ENCODE measurements at places on chromosomes 12 and 14.

GRCh38 chr12:58117667-58118066, 176.3 kb downstream of the ATP23 start:
- DNase-seq, result no peak

- DNase-seq, result no peak
Measured at GRCh38 chr12:90947869-90948268, 7.1 kb downstream of the CCER1 start.

GRCh38 chr14:52314595-52315354, 663 bp downstream of the PTGER2 start:
- peak; percentile 31 for DNase-seq

DNA sequence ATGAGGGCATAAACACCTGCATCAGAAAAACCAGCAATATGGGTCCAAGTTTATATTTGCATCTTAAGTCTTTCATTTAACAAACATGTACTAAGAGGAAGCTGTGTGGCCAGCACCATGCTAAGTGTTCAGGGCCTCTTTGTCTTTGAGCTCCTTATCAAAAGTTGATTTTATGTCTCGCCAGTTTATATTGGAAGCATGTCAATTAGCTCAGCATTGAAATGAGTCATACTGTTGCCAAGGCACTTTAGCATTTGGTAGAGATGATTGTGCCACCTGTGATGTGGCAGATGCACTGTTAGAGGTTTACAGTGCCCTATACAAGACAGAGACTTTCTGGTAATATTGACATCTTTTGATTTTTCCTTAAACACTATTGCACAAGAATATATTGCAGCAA, 68.5 kb downstream of the BHLHE41 start:
- DNase-seq, result no peak

- no peak for DNase-seq
Measured at GRCh38 chr14:81801921-81802320, 268.3 kb upstream of the SEL1L start.

DNA sequence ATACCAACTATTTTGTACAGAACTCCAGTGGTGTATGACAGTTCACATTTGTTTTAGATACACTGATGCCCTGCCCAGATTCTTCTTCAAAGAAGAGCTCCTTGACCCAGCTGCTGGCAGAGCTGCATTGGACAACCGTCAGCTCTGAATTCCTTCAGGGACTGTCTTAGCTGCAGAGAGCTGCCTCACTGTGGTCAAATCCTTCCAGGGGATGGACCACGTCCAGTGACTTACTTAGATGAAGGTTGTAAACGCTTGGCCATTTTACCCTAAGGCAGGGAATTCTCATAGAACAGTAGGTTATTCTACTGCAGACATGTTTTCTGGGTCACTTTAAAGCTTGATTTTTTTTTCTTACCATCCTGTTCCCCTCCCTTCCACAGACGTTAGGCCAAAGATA, 905.0 kb upstream of the ATXN7L3B start:
- no peak for DNase-seq

DNA sequence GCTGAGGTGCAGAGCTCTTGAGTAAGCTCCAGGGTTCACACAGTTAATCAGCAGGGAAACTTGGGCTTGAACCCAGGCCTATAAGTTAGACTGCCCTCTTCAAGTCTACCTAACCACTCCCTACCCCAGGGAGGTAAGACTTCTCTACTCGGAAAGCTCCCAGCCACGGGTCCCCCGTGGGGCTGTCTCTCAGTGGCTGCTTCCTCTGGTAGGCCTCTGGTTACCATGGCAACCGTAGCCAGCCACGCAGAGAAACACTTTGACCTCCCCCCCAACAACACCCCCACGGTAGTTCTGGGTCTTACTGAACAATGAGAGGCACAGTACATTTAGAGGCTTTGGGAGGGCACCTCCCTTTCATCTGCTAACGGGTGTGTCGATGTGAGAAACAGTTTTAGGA, 245.2 kb downstream of the AACS start:
- DNase-seq, result no peak

DNA sequence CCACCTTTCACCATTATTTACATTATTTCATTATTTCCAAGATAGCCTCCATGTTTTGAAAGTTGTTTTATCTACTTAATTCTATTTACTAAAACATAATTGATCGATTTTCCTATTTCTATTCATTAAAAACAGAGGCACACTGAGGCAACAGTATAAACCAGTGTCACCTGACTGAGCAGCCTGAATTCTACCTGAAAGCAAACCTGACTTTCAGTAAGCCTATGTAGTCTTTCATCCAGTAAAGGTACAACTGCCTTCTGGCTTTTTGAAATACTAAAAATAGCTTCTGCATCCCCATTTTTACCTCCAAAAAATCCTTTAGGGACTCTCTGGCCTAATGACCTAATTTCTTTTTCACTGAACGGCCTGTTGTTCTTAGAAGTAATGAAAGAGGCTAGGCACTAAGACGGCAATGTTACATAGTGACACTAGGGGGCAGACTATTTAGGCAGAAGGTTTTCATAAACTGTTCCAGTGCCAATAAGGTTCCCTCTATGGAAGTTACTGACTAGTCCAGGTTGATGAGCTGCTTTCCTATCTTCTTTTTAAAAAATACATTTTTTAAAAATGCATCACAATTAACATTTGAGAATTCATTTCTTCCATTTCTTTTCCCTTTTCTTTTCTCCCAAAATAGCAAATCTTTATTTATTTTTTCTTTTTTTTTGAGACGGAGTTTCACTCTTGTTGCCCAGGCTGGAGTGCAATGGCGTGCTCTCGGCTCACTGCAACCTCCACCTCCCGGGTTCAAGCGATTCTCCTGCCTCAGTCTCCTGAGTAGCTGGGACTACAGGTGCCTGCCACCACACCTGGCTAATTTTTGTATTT, 17.5 kb downstream of the ANAPC5 start:
- DNase-seq, result no peak

DNA sequence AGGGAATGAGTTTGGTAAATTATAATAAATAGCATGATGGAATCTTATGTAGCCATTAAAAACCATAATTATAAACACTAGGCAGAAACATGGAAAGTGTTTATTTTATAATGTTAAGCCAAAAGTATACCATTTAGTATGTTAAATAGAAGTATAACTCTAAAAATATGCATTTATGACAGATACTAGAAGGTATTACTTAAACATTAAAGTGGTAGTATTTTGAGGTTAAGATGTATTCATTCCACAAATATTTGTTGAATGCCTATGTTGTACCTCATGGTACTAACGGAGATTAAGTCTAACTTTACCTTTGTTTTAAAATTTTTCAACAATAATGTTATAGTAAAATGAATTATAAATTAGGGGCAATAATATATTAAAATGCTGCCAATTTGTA, 24.1 kb downstream of the TTC8 start:
- DNase-seq, result no peak

DNA sequence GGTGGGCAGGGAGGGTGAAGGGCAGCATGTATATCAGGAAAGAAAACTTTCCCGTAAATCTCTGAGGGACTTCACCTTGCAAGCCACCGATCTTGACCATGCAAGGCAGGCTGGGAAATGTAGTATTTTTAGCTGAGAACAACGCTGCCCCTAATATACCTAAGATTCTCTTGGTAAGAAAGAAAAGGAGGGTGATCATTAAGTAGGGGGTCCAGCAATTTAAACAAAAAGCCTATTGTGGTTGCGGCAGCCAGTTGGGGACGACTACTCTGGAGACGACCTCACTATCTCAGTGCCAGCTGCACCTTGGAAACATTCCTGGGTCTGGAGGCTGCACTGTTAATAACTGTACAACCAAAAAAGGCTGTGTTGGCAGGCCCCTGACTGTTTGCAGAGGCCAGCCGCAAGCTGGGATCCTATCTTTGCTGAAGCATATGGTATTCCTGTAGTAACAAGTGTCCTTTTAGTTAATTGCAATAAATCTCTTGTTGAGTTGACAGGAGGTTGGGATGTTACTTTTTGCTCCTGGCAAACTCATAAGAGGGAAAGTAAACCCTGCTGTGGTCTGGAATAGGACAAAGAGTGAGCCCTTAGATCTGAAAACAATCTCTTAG, 6.4 kb downstream of the APOLD1 start:
- DNase-seq, result no peak

DNA sequence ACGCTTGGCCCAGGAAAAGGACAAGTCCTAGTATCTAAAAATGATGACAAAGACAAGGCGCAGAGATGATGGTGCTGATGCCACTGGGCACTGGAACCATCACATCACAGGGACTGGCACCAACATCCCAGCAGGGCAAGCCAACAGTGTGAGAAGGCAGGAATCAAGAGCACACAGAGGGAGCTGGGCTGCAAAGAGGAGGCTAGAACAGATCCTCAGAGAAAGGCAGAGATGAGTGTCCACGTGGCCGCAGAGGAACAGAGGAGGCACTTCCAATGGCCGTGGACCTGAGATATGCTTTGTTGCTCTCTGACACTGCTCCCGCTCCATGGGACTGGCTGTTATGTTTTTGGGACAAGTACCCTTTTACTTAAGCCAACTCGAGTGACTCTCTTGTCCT, 17.9 kb downstream of the FOXN3 start:
- no peak for DNase-seq

GRCh38 chr12:116352315-116352835, 74.9 kb upstream of the MED13L start:
- no peak for DNase-seq

- DNase-seq, result no peak
Measured at GRCh38 chr12:124428136-124428791, 133.4 kb downstream of the RFLNA start.

- no peak for DNase-seq
Measured at GRCh38 chr12:53798575-53798974, 46.8 kb upstream of the CISTR start.

GRCh38 chr12:51841727-51842126, 6.8 kb downstream of the FIGNL2 start:
- DNase-seq, result no peak

DNA sequence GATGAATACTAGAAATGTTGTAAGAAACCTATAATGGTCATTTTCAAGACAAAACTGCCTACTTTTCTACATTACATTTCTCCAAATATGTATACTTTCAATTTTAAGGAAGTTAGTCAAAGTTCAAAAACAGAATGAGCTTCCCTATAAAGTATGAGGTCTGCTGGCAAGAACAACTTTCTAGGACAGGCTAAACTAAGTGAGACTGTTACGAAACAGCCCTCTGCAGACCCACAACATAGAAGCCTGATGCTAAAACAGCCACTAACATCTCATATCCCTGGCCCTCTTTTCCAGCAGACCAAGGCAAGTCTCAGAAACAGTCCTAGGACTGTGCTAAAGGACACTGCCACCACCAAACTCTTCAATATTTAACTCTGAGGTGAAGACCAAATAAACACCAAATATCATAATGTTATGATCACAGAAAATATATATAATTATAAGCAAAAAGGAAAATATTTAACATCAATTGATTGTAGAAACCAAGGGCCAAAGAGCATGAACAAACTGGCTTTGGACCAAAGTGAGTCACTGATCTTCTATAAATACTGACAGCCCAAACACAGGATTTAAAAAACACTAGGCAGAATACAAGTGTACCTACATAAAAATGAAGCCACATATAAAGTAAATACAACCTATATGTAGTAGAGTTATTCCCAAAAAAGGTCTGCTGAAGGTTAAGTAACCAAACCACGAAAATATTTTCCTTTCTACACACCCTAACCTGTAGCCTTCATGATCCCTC, 27.7 kb downstream of the PPP4R3A start:
- no peak for DNase-seq

- DNase-seq, result no peak
Measured at GRCh38 chr14:88834883-88835431, 10.5 kb downstream of the TTC8 start.

DNA sequence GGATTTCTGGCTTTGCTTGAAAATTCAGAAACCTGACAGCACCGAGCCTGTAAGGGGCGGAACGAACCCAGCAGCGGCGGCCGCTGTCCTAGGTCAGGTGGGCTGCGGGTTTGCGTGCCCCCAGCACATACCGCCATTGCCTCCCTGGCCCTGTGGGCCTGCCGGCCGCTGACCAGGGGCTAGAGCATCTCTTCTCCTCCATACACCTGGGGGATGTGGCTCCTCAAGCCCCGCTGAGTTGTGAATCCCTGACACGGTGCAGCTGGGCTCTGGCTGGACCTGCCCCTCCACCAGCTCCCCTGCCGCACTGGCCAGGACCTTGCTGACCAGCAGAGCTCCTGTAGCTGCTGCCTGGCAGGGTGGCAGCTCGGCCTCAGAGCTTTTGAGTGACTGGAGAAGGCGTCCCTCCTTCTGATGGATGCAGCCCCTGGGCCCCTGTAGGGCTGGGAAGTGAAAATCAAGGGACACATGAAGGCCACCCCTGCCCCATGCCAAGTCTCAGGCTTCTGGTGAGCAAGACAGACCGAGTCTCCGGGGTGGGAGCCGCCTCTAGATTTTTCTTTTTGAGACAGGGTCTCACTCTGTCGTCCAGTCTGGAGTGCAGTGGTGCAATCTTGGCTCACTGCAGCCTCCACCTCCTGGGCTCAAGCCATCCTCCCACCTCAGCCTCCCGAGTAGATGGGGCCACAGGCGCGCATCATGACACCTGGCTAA, 184.9 kb upstream of the SFSWAP start:
- no peak for DNase-seq

DNA sequence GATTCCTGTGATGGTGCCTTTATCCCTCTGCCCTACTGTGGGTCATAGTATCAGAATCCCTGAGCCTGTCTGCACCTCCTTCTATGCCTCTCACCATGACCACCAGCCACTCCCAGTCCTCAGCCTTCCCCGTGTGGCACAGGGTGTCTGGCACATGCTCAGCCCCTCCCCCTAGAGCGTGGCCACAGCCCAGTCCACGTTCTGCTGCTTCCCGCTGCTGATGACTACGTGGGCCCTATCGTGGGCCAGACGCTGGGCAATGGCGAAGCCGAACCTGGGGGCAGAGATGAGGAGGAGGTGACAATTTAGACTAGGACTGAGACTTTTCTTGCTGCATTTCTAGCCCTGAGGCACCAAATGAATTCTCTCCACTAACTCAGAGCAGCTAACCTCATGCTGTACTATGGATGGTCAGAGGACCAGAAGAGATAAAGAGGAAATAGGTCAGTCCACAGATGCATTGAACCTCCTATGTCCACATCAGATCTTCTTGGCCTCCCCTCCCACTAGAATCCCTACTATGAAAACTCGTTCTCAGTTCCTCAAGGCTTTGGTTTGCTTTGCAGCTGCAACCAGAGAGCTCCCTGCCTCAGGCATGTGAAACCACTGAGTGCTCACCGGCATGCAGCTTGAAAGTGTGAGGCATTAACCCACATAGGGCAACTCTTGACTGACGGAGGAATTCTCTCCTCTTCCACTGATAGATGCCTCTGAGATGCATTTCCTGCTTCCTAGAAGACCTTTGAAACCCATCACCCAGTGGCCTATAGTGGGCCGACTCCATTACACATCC, 126.3 kb upstream of the DHRS4 start:
- DNase-seq, result no peak

Measured in CD4-positive, alpha-beta T cell treated with Interferon gamma for 1 hour (primary cell).